ENCODE measurements at places on chromosomes 7 and 10.

DNA sequence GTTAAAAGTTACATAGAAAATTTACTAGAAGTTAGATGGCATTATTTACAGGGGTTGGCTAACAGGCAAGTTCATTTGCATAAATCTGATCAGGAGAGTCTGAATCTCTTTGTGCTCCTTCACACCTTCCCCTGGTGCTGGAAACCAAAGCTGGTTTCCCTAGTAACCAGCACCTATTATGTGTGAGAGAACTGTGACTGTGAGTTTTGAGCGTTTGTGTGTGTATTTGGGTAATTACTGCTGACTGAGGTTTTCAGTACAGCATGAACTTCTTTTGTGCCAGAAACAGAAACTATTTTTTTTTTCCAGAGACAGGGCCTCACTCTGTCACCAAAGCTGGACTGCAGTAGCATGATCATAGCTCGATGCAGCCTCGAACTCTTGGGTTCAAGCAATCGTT, 10.3 kb upstream of the IFIT1B start:
- no peak for DNase-seq

DNA sequence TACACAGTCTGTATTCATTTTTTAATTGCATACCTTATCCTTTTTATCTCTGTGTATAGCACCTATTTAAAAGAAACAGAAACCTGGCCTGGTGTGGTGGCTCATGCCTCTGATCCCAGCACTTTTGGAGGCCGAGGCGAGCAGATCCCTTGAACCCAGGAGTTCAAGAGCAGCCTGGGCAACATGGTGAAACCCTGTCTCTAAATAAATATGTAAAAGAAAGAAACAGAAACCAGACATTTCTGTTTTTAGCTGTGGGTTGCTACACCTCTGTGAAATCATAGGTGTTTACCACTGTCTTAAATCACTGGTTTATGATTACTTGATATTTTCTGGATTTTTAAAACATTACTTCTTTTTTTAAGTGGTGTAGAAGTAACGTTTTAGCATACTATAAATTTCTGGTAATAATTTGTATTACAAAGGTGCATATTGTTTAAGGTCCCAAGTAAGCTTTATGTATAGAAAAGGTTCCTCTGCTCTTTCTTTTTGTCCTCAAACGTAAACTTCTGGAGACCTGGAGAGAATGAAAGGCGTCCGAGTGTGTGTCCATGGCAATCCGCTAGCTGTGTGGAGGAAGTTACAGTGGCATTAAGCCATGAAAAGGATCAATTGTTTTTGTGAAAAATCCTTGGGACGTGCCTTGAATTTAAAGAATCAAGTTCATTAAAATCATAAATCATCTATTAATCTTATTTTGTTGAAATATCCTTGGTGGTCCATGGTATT, 41.1 kb downstream of the PTPRZ1 start:
- no peak for DNase-seq

DNA sequence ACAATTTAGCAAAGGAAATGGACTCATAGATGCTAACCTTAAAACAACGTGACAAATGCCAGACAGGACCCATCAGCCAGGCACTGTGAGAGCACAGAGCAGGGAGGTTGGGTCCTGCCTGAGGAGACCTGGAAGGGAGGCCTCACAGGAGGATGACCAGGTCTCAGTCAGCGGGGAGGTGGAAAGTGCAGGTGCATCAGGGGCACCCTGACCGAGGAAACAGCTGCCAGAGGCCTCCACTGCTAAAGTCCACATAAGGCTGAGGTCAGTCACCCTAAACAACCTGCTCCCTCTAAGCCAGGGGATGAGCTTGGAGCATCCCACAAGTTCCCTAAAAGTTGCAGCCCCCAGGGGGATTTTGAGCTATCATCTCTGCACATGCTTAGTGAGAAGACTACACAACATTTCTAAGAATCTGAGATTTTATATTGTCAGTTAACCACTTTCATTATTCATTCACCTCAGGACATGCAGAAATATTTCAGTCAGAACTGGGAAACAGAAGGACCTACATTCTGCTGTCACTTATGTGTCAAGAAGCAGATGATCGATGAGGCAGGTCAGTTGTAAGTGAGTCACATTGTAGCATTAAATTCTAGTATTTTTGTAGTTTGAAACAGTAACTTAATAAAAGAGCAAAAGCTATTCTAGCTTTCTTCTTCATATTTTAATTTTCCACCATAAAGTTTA, 157.6 kb upstream of the LANCL2 start:
- no peak for DNase-seq

- DNase-seq = no peak
These were observed 37.7 kb upstream of the R3HCC1L start for GRCh38 chr10:98096731-98097130.

DNA sequence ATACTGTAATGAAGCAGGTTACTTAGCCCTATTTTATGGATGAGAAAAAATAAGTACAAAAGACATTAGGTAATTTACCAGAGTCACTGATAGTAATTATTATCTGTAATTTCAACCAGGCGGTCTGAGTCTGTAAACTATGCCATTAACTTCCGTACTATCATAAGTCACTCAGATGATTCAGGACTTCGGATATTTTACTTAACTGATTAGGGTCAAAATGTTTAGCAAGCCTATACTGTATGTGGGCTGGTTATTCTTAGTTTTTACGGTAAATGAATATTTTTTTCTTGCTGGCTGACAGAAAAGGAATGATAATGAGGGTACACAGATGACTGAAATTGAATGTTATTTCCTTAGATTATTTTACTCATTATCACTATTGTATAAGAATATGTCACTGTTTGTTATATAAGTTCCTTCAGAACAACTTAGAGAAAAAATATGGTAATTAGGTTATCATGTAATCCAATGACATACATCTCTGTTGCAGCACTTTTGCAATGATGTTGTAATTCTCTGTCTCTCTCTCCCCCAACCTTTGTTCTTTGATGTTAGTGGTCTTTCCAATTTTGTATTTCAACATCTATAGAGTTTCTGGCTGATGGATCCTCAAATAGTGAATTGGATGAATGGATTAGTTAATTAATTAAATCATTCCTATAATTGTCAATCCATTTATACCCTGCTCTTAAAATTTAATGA, 165.6 kb downstream of the ZEB1 start:
- DNase-seq = no peak

DNA sequence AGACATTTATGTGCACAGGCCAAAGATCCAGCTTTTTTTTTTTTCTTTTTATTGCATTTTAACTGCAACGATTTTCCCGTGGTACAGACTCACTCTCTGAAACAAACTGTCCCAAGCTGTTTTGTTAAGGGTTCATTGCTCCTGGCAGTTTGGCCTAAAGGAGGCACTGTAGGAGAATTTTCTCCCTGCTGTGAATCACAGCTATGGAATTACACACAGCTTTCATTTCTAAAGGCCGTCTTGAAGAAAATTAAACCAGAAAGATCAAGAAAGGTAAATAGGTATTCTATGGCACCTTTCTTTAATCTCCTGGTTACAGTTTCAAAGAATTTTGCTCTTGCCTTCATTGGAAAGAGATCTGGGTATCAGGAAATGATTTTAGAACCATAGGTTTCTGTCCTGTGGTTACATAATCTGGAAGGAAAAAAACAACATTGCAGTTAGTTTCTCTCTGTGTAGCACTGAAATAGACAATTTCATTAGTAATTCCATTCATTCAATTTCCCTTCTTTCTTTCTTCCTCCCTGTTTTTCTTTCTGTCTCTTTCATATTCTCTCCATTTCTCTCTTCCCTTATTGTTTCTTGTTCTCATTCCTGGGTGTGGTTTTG, 51.2 kb downstream of the PDK4 start:
- no peak for DNase-seq
